ENCODE measurements at places on chromosomes 2 and 18.
A peak's percentile ranks its signal among the peaks of the same experiment; 100 is the strongest.

GRCh38 chr2:200494048-200494447 lies 15.8 kb downstream of the KCTD18 start:
- no peak for DNase-seq

- DNase-seq = no peak
Measured at GRCh38 chr2:125643128-125643527, 1012.8 kb upstream of the GYPC start.

DNA sequence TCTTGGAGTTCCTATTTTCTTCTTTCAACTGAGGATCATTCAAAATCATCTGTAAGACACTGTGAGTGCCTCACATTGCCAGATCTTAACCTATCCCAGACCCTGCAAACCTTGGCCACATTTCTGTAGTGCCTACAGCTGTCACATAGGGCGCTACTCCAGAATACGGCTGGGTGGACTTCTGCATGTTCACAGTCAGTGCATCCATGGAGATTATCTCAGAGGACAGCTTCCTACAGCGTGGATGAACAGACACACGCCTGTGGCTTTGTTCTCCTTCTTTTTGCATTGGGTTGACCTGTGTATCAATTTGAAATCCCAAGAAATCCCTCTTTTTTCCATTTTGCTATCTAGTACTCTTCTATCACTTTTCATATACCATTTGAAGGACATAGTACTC lies 1.9 kb upstream of the KLHL29 start:
- no peak for DNase-seq

DNA sequence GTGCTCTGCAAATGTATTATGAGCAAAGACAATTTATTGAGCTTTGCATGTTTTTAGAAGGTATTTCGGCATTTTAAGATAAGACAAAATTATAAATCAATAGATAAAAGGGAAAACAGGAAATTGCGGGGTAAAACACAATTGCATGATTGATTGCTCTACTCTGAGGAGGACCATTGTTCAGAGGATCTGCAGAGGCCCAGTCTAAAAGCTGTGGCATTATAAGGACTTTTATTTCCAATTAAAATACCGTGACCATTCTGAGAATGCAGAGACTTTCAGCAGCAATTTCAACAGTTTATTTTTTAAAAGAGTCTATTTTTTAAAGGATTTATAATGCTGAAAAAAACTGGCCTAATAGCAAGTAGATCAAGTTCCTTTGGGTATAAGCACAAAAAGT lies 62.0 kb downstream of the TPGS2 start:
- DNase-seq = no peak

DNA sequence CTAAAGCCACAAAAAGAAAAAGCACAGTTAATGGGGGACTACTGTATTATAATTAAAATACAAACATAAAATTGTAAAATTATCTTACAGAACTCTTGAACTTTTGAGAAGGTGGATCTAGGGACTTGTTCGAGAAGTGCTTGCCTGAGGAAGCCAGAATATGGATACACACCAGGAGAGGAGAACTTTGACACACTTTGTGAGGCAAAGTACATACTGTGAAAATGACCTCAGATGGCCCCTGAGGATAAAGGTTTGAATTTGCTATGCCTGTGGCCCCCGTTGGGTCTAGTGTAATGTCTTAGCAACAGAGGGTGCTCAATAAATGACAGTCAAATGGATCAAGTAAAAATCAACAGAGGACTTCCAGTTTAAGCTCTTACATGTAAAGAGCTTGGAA lies 148.2 kb upstream of the CYP1B1 start:
- no peak for DNase-seq

DNA sequence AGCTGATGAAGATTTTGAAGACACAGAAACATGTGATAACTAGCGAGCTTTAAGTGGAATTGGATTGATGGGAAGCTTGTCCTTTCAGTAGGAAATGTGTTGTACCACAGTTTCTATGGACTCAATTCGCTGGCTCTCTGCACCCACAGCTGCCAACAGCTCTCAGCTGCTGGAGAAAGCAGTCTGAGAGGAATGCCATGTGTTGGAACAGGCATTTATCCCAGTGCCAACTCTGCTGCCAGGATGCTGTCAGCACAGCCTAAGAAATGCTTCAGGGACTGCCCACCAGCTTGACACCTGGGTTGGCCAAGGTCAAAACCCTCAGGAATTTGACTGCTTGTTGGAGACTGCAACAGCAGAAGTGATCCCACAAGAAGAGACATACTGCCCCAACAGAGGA lies 193.0 kb upstream of the THSD7B start:
- no peak for DNase-seq

DNA sequence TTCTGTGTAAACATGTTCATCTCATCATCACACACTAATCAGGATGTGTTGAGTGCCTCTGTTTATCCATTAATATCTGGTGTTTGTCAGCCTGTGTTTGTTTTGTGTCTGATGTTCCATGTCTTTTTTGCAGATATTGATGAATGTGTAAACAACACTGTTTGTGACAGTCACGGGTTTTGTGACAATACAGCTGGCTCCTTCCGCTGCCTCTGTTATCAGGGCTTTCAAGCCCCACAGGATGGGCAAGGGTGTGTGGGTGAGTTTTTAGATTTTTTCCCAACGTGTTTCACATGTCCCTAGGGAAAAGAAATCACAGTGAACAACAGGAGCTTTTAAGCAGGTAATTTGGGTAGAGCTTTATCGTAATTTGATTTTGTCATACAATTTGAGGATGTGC lies 133.7 kb upstream of the RASGRP3 start:
- DNase-seq = no peak

DNA sequence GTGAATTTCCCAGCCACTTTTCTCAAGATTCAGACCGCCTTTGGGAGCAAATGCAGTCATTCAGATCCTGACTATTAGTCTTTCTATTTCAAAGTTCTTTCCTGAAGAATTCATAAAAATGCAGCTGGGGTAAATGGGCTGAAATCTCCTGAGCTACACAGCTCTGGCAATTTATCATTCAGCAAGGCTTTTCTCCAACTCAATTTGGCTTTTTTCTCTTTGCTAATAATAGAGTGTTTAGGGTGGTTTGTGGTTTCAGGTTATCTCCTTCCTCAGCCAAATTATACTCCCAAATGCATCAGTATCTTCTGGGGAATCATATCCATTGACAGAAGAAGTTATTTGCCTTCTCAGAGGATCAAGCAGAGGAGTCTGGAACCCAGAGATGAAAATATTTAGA lies 282.4 kb upstream of the SLC14A2 start:
- DNase-seq = no peak

DNA sequence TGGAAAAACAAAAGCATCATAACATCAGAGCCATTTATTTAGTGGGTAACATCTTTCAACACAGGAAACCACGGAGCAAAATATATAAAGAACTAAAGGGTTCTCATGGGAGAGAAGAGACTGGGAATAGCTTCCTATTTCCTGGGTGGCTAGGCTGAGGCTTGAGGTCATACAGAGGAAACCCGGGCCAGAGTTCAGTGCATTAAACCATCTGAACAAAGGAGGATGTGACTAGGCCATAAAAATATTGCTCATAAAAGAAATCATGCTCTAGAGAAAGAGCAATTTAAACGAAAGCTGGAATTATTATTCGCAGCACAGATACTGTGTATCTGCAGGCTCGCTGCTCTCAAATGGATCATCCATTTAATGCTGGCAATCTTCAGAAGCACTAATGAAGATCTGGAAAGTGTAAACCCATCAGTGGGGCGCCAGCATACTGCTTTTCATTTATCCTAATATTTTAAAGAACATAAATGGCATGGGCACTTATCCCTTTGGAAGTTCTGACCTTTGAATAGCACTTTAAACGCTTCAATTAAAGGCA lies 83.3 kb downstream of the GALNT14 start:
- no peak for DNase-seq

DNA sequence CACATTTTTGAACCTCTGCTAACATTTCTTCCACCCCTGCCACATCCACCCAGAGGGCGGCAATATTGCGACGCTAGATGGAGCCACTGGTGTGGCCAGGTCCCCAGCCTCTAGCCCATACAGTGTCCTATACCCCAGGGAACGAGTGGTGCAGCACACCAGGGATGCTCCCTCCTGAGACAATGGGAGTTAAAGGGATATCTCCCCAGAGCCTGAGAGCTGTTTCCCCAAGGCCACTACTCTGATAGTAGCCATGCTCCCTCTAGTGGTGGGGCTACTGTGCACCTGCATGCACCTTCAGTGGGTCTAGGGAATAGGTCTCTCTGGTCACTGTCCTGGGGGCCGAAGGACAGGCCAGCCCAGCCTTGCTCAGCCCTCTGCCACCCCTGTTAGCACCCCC lies 336.4 kb upstream of the FSHR start:
- no peak for DNase-seq

DNA sequence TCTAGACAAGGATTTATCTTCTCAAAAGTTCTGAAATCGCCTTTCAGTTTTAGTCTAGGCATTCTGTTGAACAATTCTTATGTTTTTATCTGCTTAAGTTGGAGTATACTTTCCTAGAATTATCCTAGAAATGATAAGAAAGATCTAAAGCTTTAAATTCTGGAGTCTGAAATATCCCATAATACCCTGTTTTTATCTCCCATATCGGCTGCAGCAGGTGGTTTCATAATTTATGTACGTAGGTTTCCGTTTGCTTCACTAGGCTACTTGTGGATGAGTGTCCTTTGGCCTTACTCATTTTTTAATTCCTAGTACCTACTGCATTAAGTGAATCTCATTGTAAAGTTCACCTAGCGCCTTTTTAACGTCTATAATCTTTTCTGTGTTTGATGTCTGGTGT lies 58.5 kb upstream of the MGAT5 start:
- no peak for DNase-seq

DNA sequence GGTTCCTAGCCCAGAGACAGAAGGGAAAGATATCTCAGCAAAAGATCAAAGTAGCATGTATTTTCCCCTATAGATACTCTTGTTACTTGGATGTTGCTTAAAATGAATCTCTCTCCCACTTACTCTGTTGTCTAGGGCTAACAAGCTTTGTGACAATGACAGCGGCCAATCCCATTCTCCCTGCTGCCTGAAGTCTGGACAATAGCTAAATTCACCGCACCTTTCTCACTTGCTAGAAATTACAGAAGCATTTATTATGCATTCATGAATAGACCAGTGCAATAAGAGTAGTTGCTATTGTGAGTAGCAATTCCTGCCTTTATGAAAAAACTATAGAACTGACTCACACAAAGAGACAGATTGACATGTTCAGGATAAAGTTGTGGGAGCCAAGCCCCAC lies 42.2 kb upstream of the ZC3H15 start:
- DNase-seq = no peak

DNA sequence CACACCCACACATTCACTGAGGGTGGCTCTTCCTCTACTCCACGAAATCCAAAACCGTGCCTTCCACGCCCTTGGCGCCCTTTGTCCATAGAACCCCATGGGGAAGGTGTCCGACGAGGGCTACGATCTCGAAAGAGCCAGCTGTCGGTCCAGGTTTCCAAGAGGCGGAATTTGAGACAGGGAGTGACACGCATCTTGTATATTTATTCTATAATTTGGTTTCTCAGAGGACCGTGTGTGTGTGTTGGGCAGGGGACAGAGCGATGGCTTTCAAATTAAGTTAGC lies 726 bp downstream of the C2orf69 start:
- no peak for DNase-seq

DNA sequence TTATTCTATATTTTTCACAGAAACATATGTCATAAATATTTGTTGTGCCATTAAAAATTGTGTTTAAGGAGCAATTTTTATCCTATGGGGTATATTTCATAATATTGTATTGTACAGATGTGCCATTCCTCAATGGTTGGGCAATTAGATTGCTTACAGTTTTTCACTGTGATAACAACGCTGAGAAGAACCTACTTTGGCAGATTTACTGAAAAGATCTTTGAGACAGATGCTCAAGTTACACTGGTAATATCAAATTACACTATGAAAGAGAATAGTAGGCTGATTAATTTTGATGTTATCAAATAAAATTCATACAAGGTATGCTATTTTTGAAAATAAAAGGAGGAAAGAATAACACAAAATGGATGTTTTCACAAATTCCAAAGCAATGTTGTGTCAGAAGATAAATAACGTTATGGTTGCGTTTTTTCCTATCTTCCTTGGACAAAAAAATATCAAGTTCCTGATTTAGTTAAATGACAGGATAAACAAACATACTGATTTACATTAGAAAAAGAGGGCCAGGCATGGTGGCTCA lies 335.1 kb upstream of the ZNF521 start:
- DNase-seq = no peak

DNA sequence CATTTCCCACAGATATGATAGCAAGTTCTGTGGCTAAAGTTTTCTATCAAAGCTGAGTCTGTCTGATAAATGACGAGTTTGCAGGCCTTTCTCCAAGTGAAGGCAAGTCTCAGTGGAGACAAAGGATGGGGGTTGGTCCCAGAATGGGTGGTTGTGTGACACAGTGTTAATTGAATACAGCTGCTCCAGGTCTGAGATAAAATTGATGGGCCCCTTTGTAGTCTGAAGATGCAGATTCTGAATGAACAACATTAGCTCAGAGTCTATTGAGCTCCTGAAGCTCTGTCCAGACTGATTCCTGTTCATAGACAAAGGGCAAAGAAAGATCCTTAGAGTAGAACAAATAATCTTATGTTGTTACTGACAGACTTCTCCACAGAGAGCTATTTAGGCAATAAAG lies 296.9 kb upstream of the CYRIA start:
- DNase-seq = no peak

GRCh38 chr18:48164116-48164515 lies 233.7 kb upstream of the SMAD2 start:
- DNase-seq = no peak

- DNase-seq = no peak
Measured at GRCh38 chr2:152506843-152507242, 171.9 kb downstream of the FMNL2 start.

DNA sequence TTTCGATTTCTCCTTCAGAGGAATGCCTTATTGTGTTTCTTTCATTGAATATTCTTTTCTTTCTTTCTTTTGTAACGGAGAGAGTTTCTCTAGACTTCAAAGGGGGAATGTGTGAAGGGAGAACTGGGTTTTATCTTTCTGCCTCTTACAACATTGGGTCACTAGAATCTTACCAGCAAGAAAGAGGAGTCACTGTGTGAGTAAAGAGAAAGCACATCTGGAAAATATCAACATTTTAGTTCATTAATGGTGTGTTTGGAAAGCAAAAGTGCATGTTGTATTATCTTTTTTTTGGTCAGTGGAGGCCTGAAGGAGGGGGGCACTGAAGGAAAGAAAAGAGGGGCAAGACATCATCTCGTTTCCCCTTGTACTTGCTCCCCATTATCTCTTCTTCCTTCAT lies 86.6 kb upstream of the THOC1 start:
- DNase-seq = no peak

GRCh38 chr2:16197504-16198147 lies 257.3 kb downstream of the MYCN start:
- DNase-seq = no peak

DNA sequence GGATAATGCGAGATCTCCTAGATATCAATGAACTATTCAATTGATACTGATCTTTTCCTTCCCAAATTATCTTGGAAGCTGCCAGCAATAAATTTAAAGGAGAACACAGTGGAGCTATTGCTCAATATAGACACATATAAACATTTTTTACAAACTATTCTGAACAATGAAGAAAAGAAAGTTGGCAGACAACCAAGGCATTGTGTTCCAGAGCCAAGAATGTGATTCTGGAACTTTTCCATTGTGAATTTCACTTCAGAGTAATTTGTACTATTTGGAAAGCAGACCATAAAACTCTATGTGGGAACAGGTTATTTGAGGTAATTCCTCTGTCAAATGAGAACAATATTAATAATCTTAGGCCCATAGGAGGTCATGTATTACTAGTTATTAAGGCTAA lies 588.2 kb downstream of the IRS1 start:
- DNase-seq = peak; percentile 88
